Lung (tissue), 17 donors: ENCODE measurements at places on chromosomes 7 and 10.
A peak's percentile ranks its signal among the peaks of the same experiment; 100 is the strongest.

DNA sequence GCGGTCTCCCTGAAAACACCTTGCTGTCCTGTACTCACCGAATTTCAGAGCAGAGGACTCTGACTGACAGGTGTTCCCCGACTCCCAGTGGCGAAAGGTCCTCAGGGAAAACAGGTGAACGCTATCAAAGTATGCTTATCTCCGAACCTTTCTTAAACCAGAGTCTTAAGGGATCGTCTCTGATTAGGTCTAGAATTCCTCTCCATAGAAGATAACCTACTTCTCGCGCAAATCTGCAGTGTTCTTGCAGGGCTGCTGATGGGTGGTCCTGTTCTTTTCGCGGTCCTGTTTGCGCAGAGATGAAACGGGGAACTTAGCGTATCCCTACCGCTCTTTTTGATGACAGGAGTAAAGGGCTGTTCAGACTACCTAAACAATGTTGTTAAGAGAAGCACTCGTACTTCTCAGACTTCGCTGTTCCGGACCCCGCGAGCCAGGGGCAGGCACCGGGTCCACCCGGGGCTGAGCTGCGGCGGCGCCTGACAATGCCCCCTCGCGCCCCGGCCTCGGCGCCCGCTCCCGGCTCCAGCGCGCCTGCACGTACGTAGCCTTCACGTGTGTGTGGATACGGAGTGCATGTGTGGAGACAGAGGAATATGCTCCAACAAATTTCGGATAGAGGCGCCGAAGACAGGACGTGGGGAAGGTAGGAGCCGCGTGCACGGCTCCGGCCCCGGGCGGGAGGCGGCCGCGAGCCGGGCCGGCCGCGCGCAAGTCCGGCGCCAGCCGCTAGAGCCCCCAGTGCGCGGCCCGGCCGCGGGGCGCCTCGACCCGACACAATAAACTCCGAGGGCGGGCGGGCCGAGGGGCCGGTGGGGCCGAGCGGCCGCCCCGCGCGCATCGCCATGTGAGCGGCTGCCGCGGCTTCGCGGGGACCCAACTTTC, 766 bp upstream of the ZMYND11 start:
- peak; percentile 48 for DNase-seq

DNA sequence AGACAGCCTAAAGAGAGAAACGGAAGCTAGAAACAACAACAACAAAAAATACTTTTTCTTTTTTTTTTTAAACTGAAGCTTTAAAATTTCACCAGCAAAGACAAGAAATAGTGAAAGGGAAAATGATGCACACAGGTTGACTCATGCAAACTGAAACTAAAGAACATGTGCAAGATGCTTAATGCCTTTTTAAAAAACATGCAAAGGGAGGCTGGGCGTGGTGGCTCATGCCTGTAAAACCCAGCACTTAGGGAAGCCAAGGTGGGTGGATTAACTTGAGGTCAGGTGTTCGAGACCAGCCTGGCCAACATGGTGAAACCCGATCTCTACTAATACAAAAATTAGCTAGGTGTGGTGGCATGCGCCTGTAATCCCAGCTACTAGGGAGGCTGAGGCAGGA, 15.1 kb upstream of the CUBN start:
- DNase-seq = no peak

GRCh38 chr10:49387071-49387470, 8.8 kb downstream of the DRGX start:
- no peak for DNase-seq

GRCh38 chr10:52807803-52808202, 35.2 kb upstream of the MBL2 start:
- DNase-seq = no peak

DNA sequence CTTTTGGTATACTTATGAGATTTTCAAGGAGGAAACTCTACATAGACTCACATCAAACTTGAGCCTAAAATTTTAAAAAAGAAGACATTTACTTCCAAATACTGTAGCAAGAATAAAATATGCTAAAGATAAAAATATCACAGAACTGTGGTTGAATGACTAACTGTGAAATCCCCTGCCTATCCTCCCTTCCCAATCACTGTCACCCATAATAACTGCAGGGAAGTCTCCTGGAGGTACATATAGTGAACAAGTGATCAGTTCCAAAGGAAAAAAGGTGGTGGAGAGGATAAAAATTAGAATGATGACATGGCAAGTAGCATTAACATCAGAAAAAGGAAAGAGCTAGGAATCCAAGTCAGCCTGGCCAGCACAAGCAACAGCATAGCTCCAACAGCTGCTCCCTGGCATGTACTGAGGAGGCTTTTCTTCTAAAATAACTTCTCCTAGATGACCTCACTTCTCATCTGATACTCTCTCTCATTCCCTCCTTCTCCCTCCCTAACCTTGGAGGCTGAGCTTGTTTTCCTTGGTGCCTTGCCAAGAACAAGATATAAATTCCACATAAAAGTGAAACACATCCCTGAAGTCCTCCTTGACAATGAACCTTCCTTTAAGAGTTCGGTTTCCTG, 124.0 kb downstream of the IQUB start:
- peak; percentile 22 for DNase-seq

GRCh38 chr10:7100032-7100702, 310.7 kb downstream of the SFMBT2 start:
- peak; percentile 65 for DNase-seq

GRCh38 chr10:99569253-99569939, 36.7 kb downstream of the NKX2-3 start:
- no peak for DNase-seq

- no peak for DNase-seq
Observed at GRCh38 chr10:77247031-77247990, 390.3 kb downstream of the KCNMA1 start.

DNA sequence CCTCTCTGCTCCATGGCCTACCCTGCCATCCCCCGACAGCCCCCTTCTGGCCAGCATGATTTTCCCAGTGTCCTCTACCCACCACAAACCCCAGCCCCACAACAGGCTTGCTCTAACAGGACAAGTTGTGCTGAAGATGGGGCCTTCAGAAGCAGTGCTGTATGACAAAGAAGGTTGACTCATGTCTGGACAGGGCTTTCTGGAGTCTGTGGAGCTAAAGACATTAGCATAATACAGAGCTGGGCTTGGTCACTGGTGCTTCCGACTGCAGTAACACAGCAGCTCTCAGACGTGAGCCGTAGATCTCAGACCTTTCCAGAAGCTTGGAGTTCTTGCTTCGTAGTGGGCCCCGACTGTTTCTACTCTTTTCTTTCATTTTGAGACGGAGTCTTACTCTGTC, 100.5 kb downstream of the GTF2IRD1 start:
- DNase-seq = no peak

DNA sequence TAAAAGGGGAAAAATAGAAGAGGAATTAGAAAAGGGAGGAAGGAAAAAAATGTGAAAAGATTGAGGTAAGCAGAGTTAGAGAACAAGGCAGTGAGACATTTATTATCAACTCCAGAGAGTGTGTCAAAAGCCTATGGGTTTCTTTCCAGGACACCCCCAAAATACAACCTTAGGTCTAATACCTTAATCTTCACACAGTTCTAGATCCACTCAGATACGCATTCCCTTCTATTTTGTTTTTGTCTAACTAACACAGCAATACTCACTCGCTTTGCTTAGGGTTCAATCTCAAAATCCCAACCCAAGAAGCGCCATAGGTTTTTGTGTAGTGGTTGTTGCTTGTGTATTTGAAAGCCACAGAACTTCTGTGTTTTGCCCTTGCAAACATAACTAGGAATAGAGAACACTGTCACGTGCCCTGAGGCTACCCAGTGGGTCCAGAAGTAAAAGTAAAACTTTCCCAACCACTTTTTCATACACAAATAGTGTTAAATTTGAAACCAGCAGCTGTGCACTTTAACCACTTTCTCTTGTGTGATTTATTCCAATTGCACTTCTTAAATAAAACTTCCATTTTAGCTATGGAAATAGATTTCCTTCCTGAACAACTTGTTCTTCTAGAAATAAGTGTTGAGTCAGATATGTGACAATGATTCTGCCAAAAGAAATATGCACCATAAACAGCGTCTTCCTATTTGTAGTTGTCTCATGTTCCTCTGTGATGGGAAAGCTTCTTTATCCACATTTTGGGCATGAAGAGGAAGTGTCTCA, 414.7 kb upstream of the GHITM start:
- no peak for DNase-seq

DNA sequence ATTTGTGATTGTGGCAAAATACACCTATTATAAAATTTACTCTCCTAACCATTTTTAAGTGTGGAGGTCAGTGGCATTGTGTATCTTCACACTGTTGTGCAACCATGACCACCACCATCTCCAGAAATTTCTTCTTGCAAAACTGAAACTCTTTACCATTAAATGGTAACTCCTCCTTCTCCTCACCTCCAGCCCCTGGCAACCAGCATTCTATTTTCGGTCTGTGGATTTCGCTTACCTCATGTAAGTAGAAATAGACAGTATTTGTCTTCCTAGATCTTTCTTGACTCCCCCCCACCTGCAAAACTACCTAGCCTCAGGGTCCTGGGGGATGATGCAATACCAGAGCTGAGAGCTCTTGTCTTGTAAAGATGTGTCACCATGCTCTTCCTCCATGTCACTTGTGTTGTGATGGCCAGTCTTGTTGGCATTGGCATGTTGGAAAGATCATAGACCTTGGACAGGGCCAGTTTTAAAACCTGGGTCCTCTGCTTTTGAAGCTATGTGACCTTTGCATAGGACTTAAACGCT, 71.1 kb upstream of the EMX2 start:
- no peak for DNase-seq

DNA sequence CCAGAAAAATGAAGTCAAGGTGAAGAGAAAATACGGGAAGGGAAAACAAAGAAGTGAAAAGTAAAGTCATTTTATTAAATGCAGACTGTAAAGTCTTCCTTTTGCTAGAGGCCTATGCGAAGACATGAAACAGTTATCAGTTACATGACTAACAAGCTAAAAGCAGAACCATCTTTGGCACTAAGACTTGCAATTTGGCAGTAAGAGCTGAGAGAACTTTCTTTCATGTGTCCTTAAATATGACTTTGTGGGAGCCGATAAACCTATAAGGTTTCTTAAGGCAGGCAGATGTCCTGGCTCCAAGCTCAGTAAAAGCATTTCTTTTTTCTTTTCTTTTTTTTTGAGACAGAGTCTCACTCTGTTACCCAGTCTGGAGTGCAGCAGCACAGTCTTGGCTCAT, 10.4 kb downstream of the ANLN start:
- no peak for DNase-seq

- no peak for DNase-seq
Observed at GRCh38 chr7:84372712-84373111, 178.1 kb upstream of the SEMA3A start.

DNA sequence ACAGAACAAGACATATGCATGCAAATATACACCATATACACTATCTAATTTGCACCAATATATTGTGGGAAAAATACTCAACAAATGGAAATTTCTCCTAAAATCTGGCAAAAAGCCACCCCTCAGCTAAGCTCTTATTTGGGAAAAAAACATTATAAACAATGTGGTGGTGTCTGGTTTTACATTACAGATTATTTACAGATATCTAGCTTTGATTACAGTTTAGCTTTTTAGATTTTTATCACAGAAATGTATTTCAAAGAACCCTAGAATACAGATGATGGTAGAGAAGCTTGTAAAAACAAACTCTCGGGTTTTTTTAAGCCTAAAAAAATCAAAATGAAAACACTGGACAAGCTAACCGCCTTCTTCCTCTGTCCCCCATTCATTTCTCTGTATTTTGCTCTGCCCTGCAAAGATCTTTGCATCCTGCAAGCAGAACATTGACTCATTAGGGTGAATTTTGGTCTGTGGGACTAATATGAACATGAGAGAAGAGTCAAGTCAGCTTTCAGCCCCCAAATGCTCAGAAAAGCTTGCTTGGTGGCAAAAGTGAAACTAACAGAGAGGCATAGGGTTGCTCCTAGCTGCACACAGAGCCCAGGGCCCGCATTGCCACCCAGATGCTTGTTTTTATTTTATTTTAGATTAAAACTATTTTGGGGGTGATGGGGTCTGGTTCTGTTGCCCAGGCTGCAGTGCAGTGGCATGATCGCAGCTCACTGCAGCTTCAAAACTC, 88.8 kb upstream of the LYZL1 start:
- peak; percentile 61 for DNase-seq

DNA sequence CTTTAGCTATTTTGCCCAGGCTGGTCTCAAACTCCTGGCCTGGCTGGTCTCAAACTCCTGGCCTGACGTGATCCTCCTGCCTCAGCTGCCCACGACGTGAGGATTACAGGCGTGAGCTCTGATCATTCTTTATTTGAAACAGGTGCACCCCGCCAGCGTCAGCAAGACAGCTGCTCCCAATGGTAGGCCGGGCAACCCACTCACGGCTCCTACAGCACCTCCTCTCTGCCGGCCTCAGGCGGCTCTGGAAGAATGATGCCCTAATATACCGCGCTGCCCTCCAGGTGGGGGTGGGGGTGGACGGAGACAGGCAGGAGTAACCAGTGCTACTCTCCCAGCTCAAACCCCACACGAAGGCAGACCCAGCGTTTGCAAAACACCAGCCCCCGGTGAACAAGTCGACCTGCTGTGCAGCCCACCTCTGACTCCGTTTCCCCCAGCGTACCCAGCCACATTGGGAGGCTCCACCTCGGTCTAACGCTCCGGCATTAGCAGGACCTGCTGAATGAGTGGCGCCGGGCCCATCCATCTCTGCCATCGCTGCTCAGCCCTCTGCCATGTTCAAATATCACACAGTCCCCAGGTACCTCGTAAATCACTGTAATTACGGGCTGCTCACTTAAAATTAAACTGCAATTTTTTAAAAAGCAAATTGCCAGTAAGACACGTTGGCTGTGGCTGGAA, 148.6 kb downstream of the ELFN1 start:
- no peak for DNase-seq

DNA sequence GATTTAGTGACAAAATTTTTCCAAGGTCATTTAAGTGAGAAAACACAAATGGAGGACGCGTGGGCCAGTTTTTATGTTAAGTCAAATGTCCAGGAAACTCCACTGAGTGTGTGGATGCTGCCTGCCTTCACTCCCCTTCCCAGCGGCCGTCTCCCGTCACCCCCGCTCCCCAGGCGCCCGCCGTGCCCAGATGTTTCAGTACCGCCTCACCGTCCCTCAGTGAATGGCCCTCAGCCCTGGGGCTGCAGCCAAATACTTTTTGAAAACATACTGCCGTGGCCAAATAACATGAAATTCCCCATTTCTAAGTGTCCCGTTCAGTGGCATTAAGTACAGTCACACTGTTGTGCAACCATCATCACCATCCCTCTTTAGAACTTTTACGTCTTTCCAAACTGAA, 131.9 kb downstream of the INSYN2A start:
- DNase-seq = no peak

DNA sequence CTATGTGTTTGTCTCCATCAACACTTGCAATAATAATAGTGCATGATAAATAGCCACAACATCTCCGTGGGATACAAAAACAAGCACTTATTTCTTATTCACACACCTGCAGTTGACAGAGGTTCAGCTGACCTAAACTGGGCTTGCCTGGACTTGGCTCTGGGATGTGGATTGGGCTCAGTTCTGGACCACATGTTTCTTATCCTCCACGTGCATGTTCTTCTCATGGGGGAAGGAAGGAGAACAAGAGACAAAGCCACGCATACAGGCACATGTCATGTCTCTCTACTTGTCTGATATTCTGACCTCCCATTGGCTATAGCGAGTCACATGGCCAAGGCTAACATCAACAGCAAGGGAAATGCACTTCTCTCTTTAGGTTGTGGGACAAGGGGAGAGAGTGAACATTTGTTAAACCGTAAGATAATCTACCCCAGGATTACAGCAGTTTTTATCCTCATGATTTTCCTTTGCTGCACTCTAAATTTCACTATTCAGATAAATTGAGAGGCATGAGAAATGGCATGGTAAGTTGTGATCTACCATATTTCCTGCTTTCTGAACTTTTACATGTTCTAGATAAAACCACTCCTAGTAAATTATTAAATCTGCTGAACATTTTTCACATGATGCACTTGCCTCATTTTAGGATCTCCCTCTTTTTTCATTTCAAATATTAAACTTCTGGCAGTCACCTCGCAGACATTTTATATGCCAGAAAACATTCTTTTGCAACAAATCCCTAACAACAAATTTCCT, 33.7 kb downstream of the CFAP58 start:
- DNase-seq = no peak
